ENCODE measurements at places on chromosomes 4 and X. TPM values are rescaled to one million over a fixed set of nuclear protein-coding genes. Genes with fewer than 3 reads are reported as not detected.

NPY2R gene
- total RNA-seq, result not detected

AIFM1 gene
- total RNA-seq, result 56.1 TPM

MSN gene
- 478 TPM for total RNA-seq

GUCY1B1 gene
- 0.29 TPM for total RNA-seq

CYTL1 gene
- not detected for total RNA-seq

RGN gene
- not detected for total RNA-seq

ADAMTS3 gene
- 0.02 TPM for total RNA-seq
